ENCODE measurements at places on chromosomes 6 and 20.

GRCh38 chr6:118103381-118104146, 196.5 kb downstream of the SLC35F1 start:
- no peak for DNase-seq

DNA sequence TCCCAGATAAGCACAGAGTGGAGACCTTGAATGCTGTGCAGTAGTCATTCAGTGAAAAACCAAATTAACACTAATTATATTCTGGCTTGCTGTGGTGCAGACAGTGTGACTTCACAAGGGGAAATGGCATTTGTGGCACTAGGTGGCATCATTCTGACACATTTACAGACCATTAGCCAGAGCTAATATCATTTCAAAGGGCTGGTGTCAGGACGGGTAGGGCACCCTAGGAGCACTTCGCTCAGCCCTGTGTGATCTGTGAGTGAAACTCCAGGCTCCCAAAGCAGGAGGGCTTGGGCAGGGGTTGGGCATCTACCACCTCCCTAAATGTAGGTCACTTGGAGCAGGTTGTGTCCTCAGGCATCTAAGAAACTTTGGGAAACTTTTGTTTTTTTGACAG, 555.8 kb downstream of the PKHD1 start:
- DNase-seq: no peak

- no peak for DNase-seq
Observed at GRCh38 chr6:110392727-110393126, 22.6 kb downstream of the DDO start.

DNA sequence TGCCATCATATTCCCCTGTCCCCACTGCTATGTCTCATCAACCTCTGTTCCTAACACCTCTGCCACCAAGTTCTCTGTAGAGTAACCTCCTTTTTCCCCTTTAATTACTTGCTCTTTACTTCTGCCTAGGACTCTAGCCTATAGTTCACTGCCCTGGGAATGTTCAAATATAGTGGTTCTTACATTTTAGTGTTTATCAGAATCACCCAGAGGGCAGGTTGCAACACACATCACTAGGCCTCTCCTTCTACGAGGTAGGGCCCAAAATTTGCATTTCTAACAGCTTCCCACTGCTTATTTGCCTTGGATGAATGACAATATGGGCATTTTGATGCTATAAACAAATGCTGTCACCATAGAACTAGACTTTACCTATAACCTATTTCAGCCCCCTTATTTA, 23.1 kb upstream of the C6orf141 start:
- no peak for DNase-seq

GRCh38 chr6:41530476-41530875, 15.7 kb upstream of the FOXP4 start:
- no peak for DNase-seq

DNA sequence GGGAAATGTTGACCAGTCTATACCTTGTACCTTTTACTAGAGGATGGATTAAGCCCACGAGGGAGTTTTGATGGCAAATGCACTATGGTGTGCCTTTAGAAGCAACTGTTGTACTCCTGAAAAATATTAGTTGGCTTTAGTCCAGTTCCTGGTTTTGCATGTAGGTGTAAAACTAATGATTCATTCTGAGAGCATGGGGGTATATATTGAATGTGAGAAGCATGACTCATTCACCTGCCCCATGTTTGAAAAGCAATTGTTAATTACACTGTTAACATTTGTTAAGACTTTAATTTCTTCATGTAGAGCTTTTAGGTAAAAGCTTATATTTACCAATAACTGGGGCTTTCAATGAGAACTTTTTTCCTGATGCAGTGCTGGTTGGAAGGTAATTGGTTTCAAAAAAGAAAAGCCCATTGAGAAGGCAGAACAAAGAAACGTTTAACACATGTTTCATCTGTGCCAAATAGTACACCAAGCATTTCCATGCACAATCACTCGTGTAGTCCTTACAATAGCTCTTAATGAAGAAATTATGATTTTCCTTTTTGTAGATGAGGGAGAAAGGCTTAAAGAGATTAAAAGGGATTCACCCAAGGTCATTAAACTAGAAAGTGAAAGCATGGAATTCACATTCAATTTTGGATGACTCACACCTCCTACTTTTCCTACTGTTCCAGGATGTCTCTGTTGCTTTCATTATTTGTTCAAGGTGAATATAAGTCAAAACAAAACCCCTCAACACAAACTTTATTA, 134.1 kb downstream of the CCDC170 start:
- DNase-seq: no peak

Data from activated CD4-positive, alpha-beta T cell treated with anti-CD3 and anti-CD28 coated beads for 4 hours (primary cell).